ENCODE measurements at places on chromosomes 6 and 20.

GRCh38 chr20:59131551-59132285 lies 31.9 kb upstream of the ZNF831 start:
- DNase-seq, result no peak

GRCh38 chr6:30885481-30885998 lies 1.2 kb downstream of the DDR1 start:
- no peak for DNase-seq

- no peak for DNase-seq
Measured at GRCh38 chr6:168025831-168026710, 28.6 kb downstream of the KIF25 start.

DNA sequence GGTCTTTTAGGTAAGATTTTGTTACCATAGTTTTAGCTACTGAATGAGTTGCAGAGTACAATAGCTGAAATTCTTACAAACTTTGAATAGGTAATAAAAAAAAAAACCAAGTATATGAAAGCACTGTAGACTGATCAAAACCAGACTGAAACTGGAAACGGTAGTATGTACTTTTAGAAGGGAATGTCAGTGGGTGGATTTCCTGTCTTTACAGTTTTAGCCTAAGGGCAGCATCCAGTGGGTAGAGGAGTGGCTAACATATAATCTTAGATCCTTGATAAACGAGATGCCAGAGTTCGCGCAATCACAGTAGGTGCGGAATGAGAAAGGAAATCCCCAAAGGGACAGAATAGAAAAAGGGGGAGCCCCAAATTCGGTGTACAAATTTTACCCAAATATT lies 385.9 kb upstream of the RUNX2 start:
- DNase-seq, result no peak

- no peak for DNase-seq
Measured at GRCh38 chr6:46291275-46291633, 120.5 kb upstream of the ENPP5 start.

- DNase-seq, result no peak
Measured at GRCh38 chr20:61985096-61985495, 80.6 kb downstream of the TAF4 start.

GRCh38 chr6:43082806-43083655 lies 6.9 kb downstream of the PTK7 start:
- DNase-seq, result no peak

DNA sequence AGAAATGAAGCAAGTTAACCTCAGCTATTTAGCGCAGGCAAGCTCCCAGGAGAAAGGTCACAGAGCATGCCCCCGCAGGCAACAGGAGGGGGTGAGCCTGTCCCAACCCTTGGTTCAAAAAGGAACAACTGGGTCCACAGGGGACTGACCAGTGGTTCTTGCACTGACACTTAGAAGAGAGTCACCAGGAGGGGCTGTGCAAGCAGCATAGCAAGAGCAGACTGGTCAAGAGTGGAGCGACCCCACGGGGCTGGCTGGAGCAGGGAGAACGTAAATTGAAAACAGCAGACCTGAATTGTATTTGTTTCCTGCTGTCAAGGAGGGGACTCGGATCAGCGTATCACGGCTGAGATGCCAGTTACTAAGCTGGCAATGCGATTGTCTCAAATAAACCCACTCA lies 32.8 kb downstream of the GABRR1 start:
- no peak for DNase-seq

- no peak for DNase-seq
Measured at GRCh38 chr6:81977486-81977885, 225.0 kb upstream of the TENT5A start.

GRCh38 chr6:1542764-1543163 lies 67.0 kb upstream of the FOXC1 start:
- no peak for DNase-seq

DNA sequence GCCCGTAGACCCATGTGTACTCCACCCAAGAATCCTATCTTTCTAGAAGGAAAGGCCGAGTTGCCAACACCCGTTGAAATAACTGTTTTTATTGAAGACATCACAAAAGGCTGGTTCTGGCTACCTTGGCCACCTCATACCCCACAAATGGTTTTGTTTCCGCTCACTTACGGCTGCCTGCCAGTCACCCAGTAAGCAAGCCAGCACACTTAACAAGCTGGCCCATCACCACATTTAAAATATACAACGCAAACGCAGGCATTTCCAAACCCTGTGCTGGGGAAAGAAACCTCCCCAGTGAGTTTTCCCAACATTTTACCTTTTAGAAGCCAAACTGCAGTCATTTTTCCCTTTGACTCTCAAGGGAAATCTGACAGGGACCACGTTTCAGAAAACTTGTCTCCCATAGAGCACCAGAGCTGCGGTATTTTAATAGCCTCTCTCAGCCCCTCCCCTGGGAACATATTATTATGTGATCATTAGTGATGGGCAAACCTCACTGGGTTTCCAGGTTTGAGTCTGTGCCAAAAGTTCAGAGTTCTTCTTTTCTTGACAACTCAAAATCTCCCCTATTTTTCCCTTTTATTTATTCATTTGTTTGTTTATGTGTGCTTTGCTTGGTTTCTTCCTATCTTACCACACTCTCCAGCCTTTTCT lies 36.7 kb upstream of the BMP2 start:
- no peak for DNase-seq

GRCh38 chr6:5095236-5095635 lies 10.1 kb downstream of the PPP1R3G start:
- DNase-seq, result no peak

DNA sequence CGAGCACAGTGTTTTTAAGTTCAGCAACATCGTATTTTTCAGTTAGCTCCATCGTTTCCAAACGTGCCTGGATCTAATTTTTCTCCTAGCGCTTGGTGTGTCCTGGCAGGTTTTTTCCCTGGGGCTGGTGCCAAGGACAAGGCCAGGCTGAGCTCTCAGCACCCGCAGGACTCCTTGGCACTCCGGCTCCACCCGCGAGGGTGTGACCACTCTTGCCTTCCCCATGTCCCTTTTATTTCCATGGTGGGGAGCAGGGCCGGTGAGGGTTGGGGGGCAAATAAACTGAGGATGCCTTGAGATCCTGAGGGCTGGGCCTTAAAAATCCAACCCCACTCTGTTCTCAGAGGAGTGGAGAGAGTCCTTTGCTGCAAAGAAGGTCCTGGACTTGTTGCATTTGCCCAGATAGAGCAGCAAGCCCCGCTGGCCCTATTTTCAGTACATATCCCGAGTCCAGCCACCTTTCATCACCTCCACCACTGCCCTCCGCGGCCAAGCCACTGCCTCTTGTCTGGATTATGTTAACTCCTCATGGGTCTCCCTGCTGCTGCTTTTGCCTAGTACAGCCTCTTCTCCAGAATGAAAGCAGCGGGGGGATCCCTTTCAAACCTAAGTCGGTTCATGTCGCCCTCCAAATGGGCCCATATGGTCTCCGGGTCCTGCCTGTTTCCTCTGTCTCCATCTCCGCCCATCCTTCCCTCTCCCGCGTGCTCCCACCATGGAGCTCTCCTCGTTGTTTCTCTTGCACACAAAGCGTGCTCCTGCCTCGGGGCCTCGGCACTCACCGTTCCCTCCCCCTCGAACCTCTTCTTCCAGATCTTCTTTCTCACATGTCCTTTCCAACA lies 4.5 kb upstream of the RAB44 start:
- no peak for DNase-seq

DNA sequence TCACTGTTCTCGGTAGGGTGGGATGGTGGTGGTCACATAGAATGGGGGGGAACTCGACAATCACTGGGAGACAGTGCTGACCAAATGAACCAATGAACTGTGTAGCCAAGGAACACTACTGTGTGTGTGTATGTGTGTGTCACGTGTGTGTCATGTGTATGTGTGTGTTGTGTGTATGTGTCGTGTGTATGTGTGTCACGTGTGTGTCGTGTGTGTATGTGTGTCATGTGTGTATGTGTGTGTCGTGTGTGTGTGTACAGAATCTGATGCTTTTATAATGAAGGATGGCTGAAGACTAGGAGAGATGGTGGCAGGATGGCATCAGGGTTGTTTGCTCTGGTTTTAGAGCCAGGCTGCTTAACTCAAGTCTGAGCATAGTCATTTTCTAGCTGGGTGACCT lies 99.1 kb upstream of the DUSP22 start:
- DNase-seq, result no peak

- no peak for DNase-seq
Measured at GRCh38 chr6:137765059-137765458, 102.0 kb upstream of the TNFAIP3 start.

- no peak for DNase-seq
Measured at GRCh38 chr20:63417097-63417737, 55.2 kb downstream of the KCNQ2 start.

- no peak for DNase-seq
Measured at GRCh38 chr6:88780714-88781389, 182.6 kb downstream of the RNGTT start.

GRCh38 chr6:137738931-137739504 lies 128.0 kb upstream of the TNFAIP3 start:
- DNase-seq, result no peak

GRCh38 chr20:32731882-32732266 lies 11.4 kb downstream of the COMMD7 start:
- DNase-seq, result no peak

DNA sequence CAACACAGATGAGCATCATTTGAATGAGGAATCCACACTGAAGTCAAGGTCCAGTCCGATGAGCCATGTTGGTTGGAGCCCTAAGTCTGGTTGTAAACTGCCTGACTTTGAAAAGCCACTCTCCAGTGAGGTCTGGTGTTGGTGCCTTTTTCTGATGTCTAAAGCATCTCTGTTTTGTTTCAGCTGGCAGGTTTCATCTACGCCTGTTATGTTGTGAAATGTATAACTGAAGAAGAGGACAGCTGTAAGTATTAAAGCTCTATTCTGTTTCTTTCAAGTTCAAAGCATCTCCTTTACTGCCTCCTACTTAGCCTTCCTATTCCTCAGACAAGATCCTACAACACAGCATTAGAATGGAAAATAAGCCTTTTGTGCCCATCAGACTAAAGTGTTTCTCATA lies 171.1 kb upstream of the RNF217 start:
- no peak for DNase-seq

DNA sequence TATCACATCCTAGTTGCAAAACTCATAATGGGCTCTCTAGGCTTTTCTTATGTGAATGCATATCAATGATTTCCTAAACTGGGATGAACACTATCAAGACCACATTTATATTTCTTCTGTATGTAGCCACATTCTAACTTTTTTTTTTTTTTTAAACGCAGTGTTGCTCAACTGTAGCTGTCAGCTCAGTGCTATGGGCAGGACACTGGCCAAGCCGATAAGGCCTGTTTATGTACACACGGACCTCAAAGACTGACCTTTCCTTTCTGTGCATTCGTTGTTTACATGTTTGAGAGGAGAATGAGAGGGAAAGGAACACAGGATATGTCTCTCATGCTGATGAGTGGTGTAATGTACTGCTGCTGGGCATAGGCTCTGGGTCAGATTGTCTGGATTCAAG lies 75.1 kb upstream of the B3GAT2 start:
- DNase-seq, result no peak

DNA sequence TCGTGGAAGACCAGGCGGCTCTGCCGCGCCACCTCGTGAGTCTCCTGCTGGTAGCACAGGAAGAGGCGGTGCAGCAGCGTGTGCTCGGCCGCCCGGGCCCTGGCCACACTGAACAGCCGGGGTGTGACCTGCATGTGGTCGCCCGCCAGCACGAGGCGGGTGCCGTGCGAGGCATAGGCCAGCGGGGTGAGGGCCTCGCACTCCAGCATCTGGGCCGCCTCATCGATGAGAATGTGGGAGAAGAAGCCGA lies 7.0 kb downstream of the HELZ2 start:
- DNase-seq, result no peak

GRCh38 chr6:82022614-82023129 lies 224.9 kb downstream of the IBTK start:
- DNase-seq, result no peak

DNA sequence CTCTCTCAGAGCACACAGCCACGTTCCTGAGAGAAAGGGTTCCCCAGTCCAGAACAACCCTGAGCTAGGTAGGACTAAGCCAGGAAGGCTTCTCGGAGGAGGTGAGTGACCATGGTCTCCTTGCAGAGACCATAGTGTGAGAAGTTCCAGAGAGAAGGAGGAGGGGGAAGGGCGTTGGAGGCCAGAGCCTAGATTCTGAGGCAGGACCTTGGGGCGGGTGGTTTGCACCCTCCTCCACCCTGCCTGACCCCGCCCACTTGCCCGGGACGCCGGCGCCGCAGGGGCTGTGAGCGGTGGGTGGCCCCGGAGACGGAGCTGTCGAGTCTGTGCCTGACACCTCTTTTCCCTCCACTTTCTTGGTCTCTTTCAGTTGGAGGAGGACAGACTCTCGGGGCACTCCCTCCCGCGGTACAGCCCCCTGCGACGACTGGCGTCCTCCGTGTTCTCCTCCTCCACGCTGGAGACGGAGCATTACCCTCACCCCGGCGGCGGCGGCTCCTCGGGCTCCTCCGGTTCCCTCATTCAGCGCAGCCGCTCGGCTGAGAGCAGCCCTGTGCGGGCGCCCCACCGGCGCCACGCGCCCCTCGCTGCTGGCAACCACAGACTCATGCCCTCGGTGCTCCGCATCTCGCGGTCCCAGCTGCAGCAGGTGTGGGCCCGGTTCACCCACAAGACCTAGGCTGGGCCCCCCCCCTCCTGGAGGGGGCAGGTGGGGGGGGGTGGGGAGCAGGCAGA lies 26.2 kb downstream of the TTBK1 start:
- no peak for DNase-seq

DNA sequence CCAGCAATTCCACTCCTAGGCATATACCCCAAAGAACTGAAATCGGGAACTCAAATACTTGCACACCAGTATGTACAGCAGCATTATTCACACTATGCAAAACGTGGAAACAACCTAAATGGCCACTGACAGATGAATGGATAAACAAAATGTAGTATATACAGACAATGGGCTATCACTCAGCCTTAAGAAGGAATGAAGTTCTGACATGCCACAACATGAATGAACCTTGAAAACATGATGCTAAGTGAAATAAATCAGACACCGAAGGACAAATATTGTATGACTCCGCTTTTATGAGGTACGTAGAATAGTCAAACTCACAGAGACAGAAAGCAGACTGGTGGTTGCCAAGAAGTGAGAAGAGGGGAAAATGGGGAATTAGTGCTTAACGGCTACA lies 59.1 kb upstream of the CCN6 start:
- DNase-seq, result no peak

DNA sequence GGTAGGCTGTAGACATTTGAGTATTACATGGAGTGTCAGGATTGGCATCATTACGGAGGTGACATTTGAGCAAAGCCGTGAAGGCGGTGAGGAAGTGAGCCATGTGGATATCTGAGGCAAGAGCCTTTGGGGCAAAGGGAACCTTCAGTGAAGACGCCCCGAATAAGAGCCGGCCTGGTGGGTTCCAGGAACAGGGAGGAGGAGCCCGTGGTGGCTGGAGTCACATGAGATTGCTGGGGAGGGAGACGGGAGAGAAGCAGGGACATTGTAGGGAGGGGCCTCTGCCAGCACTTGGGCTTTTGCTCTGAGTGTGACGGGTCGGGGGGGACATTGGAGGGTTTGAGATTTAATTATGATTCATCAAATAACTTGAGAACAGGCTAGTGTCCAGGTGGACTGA lies 78.3 kb downstream of the PHACTR3 start:
- no peak for DNase-seq

DNA sequence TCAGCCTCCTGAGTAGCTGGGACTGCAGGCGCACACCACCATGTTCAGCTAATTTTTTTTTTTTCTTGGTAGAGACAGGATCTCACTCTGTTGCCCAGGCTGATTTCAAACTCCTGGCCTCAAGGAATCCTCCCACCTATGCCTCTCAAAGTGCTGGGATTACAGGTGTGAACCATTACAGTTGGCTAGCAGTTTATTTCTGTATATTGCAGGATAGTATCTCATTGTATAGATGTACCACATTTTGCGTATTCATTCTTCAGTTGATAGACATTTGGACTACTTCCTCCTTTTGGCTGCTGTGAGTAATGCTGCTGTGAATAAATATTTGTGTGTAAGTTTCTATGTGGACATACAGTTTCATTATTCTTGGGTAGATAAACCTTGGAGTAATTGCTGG lies 32.9 kb downstream of the ASXL1 start:
- DNase-seq, result no peak

All from NCI-H1417 treated with DMSO at 0.1 percent for 48 hours (cell line).